ENCODE measurements at places on chromosomes 7 and 10. TPM values are rescaled to one million over a fixed set of nuclear protein-coding genes. Genes with fewer than 3 reads are reported as not detected.

Gene LIPN
- total RNA-seq: not detected

Gene OAT
- 73.3 TPM for total RNA-seq

Gene STEAP1B
- total RNA-seq: 2.6 TPM

Gene GFRA1
- 30.4 TPM for total RNA-seq

Gene SLC29A4
- 22.6 TPM for total RNA-seq

Gene RGR
- 0.91 TPM for total RNA-seq

Gene C7orf57
- 2.4 TPM for total RNA-seq

Gene PLXDC2
- 59.6 TPM for total RNA-seq

DNA sequence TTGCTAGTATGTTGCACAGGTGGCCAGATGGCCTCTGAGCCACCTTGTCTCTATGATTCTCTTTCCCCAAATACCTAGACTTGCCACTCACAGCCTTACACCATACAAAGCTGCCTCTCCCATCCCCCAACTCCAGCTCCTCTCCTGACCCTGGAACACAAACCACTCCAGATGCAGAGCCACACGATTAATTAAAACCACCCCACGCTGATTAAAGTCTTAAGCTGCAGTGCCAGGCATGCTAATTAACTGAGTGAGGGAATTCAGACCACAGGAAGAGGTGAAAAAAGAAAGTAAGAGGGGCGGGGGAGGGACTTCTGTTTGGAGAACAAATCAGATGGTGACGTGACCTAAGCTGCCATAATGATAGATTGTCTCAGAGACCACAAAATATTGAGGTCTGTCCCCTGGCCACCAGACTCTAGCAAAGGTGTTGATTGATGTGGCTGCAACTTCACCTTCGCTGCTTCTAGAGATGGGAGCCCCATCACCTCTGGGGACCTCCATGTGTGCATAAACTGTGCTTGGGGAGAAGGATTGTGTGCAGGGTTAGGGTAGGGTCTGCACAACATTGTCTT lies 331.3 kb downstream of the PLXNA4 start:
- no peak for DNase-seq

DNA sequence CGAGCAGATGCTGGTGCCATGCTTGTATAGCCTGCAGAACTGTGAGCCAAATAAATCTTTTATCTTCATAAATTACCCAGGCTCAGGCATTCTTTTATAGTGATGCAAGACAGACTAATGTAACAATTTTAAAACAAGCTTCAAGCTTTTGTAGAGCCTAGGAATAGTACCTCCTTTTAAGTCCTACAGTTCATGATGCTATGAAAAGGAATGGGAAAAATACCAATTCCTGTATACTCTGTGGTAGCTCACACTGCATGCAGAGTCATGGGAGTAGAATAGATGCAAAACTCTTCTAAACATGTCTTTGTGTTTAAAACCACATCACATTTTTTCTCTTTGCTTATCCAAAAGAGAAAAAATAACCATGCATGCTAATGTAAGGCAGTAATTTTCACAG lies 66.6 kb upstream of the WNT16 start:
- DNase-seq: no peak

- no peak for DNase-seq
Observed at GRCh38 chr7:83798489-83798888, 149.6 kb upstream of the SEMA3E start.
